ENCODE measurements at places on chromosomes 7 and 10.

DNA sequence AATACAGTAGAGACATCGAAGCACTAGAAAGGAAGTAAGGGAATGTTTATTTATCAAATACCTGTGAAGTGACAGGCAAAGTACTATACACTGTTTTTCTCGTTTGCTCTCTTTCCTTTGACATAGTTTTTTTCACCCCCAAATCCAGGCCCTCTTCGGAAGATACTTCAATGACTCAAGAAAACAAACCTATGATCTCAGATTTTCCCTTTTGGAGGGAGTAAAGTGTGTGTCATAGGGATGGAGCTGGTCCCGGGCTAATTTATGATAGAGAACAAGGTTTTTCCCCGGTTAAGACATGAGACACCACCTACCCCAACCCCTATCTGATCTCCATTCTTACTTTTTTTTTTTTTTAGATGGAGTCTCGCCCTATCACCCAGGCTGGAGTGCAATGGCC, 61.7 kb downstream of the MAP3K8 start:
- DNase-seq = no peak

GRCh38 chr10:92200564-92200963, 90.3 kb downstream of the CPEB3 start:
- no peak for DNase-seq

DNA sequence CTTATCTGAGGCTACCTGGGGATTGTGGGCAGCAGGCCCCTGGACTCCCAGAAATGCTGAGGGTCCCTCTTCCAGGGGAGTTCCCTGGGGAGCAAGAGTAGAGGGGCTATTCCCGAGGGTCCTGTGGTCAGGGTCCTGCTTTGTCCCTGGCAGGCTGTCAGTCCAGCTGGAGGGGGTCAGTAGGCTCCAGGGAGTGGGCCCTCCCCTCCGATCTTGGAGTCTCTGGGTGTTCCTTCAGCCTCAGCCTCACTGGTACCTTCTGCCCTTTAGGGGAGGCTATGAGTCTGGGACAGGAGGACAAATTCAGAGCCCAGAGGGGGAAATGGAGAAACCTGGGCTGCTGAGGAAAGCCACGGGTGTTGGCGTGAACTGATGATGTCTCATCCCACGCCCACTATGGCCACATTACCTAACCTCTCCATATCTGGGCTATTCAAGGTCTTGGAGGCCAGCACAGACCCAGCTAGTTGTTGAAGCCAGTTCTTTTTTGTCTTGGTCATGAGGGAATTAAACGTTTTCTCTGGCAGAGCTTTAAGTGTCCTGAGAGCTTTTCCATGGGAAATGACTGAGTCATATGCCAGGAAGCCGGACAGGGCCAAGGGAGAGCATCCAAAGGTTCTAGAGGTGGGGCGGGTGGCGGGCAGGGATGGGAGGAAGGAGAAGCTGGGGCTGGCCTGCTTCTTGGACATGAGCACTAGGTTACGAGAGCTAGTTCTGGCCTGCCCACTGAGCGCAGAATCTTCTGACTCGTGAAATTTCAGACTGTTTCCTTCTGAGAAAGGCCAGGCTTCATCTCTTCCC, 6.2 kb downstream of the CALHM2 start:
- DNase-seq = no peak

DNA sequence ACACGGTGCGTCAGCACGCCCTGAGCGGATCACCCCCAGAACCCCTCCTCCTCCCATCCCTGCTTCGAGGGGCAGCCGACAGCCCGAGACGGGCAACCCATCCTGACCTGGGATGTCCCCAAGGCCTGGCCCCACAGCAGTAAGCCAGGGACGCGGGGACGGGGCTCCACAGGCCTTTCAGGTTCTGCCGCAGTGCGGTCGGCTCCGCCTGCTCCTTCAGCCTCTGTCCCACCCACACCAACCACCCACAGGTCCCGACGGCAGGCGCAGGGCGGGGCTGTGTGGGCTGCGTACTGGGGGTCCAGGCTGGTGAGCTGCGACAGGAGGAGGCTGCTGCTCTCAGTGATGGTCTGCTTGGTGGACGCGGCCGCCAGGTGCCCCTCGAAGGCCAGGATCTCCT, 16.7 kb downstream of the INTS1 start:
- no peak for DNase-seq

DNA sequence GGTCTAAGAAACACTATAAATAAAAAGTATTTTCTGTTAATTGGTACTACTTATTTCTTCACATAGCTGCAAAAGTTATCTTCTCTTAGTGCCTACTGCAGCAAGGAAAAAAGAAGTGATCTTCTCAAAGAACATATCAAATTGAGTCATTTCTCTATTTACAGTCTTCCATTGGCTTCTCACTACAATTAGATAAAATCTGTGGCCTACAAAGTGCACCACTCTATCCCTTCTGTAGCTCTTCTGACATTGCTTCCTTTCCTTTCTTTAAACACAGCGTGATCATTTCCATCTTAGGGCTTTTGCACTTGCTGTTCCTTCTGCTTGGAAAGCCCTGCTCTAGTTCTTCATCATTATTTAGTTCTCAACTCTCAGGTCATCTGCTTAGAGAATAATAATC, 44.7 kb downstream of the MXI1 start:
- no peak for DNase-seq

GRCh38 chr10:126598009-126598408, 72.5 kb downstream of the C10orf90 start:
- DNase-seq = no peak

DNA sequence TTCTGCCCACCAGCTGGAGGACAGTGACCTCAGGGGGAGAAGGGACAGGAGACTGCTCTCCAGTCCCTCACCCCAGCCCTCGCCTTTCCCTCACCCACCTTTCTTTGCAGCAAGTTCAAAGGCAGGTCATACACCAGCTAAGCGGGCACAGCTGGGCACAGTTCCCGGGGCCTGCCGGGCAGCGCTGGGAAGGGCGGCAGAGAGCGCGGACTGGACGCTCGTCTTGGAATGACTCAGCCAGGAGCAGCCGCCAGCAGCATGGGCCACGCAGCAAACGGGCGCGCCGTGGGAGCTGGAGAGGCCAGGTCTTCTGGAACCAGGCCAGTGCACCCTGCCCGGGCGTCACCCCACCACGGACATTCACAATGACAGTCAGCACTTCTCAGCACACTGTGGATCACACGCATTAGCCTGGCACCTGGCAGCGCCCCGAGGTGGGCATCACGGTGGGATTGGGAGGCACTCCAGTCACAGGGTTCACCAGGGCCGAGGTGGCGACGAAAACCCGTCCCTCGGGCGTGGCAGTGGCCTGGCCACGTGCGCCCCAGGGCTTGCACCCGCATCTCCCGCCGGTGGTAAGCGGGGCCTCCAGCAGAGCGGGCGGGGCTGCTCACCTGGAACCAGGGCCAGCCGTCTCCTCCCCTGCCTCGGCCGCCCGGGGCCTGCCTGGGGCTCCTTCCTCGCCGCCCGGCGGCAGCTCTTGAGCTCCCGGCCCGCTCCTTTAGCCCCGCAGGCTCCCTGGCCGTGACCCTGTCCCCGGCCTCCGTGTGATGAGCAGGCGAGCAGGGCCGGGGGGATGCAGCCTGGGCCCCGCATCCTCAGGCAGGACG, 29.0 kb upstream of the WDFY4 start:
- no peak for DNase-seq

GRCh38 chr10:25501912-25502311, 327.1 kb downstream of the GPR158 start:
- no peak for DNase-seq

DNA sequence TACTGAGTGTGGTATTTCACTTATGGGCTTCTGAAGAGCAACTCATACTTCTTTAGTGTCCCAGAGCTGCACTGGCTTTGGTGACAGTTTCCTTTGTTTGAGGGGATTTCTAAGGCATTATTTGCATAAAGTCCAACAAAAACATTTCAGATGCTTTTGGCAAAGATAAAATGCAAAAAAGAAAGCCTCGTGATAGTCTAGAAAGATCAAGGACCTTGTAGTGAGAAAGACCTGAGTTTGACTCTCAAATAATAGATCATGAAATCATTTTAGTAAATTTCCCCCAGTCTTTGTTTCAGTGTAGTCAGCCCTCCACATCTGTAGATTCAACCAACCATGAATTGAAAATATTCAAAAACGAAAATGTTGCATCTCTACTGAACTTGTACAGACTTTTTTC, 107.4 kb downstream of the EEPD1 start:
- DNase-seq = no peak

DNA sequence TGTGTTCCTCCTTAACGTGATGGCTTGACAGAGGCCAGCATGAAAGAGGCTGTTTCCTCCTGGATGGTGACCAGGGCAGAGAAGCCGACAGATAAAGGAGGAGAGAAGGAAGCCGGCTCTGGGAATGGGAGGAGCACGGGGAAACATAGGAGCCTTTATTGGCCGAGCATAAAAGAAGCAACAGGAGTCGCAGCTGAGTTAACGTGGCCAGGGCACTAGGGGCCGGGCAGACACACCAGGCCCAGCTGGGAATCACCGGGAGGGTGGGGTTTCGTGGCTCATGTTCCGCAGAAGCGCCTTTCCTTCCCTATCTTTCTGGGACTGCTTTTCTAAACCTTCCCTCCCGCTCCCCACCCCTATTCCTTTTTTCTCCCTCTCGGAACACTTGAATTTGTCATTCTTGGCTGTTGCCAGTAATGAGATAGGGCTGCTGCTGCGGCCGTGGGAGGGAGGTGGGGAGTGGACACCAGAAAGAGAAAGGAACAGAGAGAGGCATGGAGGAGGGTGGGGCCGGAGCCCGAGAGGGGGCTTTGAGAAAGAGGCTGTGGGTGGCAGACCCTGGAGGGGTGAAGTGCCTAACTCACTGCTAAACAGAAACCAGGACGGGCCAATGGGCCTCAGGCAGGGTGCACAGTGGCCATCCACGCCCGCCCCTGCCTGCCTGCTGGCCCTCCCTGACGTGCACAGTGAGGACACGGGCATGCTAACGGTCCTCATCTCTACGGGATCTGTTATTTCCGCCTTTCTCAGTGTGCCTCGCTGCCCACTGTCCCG, 65.2 kb downstream of the COL13A1 start:
- DNase-seq = no peak

DNA sequence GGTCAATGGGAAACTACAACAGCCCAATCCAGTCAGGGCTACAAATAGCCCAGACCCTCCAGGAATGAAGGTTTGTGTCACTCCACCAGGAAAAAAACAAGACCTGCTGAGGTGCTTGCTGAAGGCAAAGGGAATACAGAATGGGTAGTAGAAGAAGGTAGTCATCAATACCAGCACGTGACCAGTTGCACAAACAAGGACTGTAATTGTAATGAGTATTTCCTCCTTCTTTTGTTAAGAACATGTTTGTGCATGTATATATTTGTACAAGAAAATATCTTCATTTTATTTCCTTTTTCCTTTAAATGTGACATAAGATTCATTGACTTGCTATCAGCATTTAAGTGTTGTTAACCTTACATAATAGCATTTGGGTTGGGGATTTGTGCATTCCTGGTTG, 229.3 kb downstream of the IMMP2L start:
- DNase-seq = no peak

GRCh38 chr7:16744518-16745250, 8.9 kb upstream of the TSPAN13 start:
- no peak for DNase-seq

DNA sequence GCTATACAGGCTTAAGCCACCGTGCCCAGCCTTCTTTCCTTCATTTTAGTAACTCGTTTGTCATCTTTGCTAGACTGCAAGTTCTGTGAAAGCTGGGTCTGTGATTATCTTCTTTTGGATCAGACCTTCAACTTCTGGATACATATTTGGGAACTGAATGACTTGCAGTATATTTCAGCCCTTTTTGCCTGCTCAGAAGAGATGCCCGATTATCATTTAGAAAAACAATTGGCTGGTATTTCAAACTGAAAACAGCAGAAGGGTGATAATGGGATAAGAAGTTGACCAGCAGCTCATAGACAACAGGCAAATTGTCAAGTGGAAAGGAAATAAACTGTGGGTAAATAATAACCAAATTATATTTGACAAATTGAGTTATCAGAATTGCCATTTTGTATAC, 14.6 kb downstream of the RSBN1L start:
- no peak for DNase-seq

DNA sequence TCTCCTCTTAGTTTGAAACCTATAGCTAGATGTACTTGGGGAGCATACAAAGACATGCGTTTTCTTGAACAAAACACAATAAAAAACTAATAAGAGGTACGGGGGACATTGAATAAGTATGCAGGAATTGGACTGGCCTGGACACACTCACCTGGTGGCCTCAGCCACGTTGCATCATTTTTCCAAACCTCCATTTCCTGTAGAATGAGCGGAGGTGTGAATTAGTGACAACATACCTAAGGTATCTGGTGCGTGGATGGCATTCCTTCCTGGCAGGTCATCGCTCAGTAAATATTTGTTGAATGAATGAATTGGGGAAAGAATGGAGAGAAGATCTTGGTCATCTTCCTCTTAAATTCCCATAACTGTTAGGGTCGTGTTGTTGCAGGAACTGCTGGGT, 103.2 kb upstream of the CTBP2 start:
- DNase-seq = no peak

- no peak for DNase-seq
Measured at GRCh38 chr7:88310956-88311674, 4.4 kb upstream of the STEAP4 start.

DNA sequence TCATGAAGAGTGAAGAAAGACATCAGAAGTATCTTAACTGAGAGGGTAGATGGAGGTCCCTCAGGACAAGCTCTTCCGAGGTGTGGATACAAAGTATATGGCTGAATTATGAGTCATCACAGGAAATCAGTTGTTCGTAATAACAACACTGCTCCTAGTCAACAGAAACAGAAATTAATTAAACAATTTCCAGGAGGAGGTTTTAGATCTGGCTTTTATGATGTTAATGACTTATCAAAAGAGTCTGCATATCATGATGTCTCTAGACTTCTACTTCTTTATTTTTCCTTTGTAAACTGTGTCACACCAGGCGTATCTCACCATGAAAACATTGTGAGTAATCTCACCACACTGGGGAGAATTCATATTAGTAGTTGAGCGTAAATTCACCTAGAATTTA, 31.2 kb downstream of the OSBPL3 start:
- DNase-seq = no peak

- no peak for DNase-seq
Measured at GRCh38 chr10:44366941-44367630, 17.8 kb downstream of the CXCL12 start.

GRCh38 chr10:68086011-68086410, 10.9 kb upstream of the HERC4 start:
- DNase-seq = no peak

GRCh38 chr10:101843032-101844021, at the start of gene KCNIP2:
Gene KCNIP2, minus strand, starts transcription at chr10:101843800. Its CDS starts 232 bp downstream, at chr10:101843568.
- peak; percentile 2 for DNase-seq

Data from NCI-H187 treated with DMSO at 0.1 percent for 48 hours (cell line).